ENCODE measurements at places on chromosomes 12 and 14. TPM values are rescaled to one million over a fixed set of nuclear protein-coding genes. Genes with fewer than 3 reads are reported as not detected.

DNA sequence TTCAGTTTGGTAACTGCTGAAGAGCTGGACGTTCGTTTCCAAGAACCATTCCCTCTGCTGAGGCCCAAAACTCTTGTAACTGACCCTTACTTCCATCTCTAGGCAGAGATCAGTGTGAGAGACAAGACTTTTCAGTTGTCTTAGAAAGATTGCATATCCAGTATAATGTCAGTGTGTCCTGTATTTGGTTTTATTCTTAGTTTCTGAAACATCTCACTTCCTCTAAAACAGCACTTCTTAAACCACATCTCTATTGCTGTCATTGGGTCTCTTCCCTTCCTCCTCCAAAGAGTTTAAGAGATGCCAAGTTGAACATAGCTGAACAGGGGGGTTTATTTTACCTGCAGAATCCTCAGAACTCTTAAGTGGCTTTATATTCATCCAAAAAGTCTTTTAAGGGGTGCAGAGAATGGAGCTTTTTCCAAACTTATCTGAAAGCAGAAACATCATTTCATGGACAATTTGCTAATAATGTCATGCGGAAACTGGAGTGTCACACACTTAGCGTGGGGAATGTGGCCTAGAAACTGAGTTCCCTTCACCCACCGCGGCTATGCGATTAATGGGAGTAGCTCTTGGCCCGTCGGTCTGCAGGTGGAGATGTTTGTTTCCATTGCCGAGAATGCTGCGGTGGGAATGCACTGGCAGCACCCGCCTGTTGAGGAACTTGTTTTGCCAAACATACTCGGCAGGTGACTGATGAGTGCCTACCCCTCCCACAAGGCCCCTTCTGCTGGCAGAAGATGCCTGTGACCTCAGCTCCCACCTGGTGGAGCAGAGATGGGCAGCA is 148.2 kb downstream of the ADGRD1 start:
- peak; percentile 21 for DNase-seq

GRCh38 chr12:92055877-92056276 is 89.8 kb downstream of the BTG1 start:
- DNase-seq, result no peak

- DNase-seq, result peak; percentile 91
Observed at GRCh38 chr12:130633771-130634170, 82.3 kb downstream of the RIMBP2 start.

DNA sequence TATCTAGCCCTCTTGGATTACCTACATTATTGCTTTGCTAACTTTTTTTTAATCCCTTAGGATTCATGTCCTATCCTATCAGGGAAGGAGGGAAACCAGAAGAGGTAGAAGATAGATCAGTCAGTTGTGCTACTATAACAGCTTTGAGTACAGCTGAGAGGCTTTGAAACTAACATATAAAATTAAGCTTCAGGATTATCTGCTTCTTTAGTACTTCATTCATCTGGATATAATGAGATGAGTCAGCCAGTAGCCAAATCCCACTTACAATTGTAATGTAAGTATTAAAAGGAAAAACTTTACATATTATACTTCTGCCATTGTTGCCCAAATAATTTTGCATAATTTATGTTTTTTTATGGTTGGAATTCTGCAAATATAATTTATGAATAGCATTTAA is 33.4 kb upstream of the ANO6 start:
- DNase-seq, result no peak

- no peak for DNase-seq
Observed at GRCh38 chr12:7444076-7444475, at the start of gene CD163L1. Gene CD163L1, minus strand, starts transcription at chr12:7444153. Its CDS starts 26 bp downstream, at chr12:7444127.

DNA sequence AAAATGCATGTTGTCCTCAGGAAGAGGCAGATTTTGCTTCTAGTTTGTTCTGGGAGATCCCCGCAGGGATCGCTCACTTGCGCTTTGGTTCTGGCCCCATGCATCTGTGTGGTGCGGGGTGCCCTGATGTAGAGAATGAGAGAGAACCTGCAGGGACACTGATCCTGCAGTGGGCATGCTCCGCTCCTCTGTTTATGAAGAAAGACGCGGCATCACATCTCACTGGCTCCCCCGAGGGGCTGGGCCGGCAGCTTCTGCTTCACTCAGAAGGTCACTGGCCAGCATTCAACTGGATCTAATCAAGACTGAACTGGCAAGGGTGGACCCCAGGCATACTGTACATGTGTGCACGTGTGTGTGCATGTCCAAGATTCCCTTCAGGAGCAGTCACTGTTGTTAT is 164.2 kb downstream of the CALM1 start:
- no peak for DNase-seq

Gene TMTC2
- total RNA-seq, result 2.8 TPM
